ENCODE measurements at places on chromosomes 1 and 21. TPM values are rescaled to one million over a fixed set of nuclear protein-coding genes. Genes with fewer than 3 reads are reported as not detected.
A peak's percentile ranks its signal among the peaks of the same experiment; 100 is the strongest.

DNA sequence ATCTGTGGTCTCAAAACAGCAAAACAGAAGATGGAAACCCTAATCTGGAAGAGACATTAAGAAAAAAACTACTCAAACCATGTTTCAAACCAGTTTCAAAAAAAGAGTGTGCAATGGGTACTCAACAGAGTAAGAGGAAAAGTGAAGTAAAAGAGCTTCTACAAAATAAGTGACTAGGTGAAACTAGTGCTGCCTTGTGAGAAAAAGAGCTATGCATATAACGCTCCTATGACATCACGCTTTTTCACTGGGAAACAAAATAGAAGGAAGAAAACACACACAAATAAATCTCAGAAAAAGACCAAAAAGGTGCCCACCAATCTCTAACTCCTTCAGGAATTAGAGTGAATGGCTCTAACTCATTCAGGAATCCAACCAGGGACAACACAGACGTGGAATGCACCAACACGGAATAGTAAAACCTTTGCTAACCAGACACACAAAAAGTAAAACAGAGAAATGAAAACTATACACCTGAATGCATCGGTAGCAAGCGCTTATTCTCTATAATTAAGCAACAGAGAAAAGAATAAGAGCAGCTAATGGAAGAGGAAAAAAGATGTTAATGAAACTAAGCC, 1.3 kb downstream of the FOXJ3 start:
- peak overlapping the region; percentile 85 for H3K4me3 ChIP-seq
- peaks cover 2% of the 10 kb centered on the region for H3K4me1 ChIP-seq
- H3K27ac ChIP-seq = peak overlapping the region; percentile 53
- no peak for DNase-seq

DNA sequence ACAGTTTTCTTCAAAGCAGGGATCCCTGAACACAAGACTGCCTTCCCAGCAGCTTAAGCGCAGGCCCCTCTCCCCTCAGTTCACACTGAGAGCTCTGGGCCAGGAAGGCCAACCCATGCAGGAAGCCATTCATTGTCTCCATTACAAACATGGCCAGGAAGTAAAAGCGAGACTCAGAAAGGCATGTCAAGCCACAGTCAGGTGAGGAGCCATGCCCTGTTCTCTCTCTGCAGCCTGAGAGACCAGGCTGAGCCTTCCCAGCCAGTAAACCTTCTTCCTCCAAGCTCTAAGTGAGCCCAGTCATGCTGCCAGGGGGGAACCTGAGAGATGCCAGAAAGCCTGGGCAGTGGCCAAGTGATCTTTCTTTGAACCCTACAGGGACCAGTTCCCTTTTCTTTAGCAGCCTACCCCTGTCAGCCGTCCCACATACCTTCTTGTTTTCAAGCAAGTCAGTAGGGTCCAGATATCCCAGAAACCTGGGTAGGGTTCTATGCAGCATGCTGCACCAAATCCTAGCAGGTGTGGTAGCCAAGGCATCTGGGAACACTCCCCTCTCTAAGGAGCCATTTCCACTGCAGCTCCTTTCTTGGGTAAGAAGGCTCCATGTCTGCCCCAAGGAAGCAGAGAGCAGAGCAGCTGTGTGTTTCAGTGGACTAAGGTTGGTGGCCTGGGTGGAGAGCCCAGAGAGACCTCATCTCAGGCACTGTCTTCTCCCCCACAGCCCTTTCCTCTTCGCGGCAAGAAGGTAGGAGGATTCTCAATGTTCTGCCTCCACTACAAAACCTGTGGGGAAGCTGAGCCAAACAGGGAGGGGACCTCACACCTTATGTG, 977 bp downstream of the TRAF3IP3 start:
- H3K27ac ChIP-seq = no peak overlapping the region
- H3K27me3 ChIP-seq = peaks cover 8% of the 10 kb centered on the region
- DNase-seq = no peak
- no peaks in the 10 kb centered on the region for H3K36me3 ChIP-seq
- H3K4me3 ChIP-seq = no peak overlapping the region

DNA sequence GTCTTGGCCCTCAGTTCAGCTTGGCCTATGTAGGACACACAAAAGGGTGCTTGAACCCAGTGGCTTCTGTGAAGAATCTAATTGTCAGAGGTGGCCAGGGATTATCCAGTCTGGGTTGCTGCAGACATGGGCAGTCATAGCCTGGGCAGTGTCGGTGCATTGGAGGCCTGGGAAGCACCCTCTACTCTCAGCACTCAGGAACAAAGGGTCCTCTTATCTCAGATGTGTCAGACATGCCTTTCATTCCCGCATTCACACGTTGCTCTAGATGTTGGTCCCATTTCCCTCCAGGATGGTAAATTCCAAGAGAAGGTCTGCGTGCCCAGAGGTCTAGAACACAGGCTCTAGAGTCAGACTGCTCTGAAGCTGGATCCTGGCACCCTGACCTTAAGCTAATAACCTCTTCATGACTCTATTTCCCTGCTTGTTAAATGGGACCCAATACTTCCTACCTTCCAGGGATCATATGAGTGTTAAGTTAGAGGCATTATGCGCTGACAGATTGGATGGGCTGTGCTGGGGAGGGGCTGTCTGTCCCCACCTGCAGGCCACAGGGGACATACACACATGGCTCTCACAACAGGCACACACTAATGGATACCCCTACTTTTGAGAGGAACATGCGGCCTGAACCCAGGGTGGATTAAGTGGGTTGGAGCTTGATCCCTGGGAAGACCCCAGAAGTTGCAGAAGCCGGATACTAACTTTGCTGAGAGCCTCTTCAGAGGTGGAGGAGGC, 16.5 kb upstream of the EDN2 start:
- no peak overlapping the region for H3K4me3 ChIP-seq
- H3K27ac ChIP-seq = no peak overlapping the region
- no peaks in the 10 kb centered on the region for H3K36me3 ChIP-seq
- DNase-seq = no peak
- H3K4me1 ChIP-seq = peaks cover 3% of the 10 kb centered on the region
- H3K27me3 ChIP-seq = no peaks in the 10 kb centered on the region

GRCh38 chr1:67818725-67819301, 14.5 kb downstream of the GNG12 start:
- DNase-seq = no peak
- no peak overlapping the region for H3K4me3 ChIP-seq
- H3K27me3 ChIP-seq = no peaks in the 10 kb centered on the region
- H3K36me3 ChIP-seq = no peaks in the 10 kb centered on the region

DNA sequence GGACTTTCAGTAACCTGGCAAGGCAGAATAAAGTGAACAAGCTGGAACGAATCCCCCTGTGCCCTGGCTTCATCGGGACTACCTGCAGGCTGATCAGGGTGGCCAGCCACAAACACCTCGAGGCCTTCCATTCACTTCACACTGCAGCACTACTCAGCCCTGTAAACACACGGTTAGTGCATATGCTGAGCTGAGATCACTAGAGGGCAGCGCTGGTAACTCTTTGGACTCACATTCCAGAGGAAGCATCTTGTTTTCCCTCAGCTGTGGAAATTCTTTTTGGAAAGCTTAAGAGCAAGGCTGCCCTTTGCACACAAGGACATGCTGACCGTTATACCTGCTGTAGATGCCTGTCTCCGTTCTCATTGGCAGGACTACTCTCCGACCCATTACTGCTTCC, 32.1 kb downstream of the PCSK9 start:
- peak; percentile 47 for DNase-seq
- H3K4me1 ChIP-seq = no peaks in the 10 kb centered on the region
- H3K36me3 ChIP-seq = peaks cover 21% of the 10 kb centered on the region
- no peaks in the 10 kb centered on the region for H3K27me3 ChIP-seq

DNA sequence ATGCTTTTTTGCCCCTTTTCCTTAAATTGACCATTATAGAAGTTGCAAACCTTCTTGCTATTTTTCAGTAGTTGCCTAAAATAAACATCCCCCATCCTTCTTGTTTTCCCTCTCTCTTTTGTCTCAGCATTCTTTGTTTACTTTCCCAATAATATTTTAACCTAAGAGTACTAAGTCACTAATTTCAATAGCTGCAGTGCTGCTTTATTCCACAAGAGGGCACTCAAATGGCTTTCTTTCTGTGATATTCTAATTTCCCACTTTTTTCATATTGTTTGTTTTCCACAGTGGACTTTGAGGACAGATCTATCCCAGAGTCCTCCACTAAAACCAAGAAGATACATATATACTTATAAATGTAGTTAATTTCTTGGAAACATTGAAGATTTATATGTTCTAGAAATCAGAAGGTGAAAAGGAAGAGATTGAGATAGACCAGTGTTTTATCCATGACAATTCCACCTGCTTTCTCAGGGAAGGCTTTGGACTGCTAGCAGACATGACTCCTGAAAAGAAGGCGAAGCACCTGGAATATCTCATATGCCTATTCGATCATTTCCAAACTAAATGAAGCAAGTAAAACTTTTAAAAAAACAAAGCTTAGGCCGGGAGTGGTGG, 104.8 kb upstream of the GRIK1 start:
- no peaks in the 10 kb centered on the region for H3K36me3 ChIP-seq
- no peak overlapping the region for H3K27ac ChIP-seq
- H3K27me3 ChIP-seq = no peaks in the 10 kb centered on the region

Gene CAMSAP2
- polyA plus RNA-seq = 22.3 TPM

Gene MX2
- 0.45 TPM for polyA plus RNA-seq

Gene FMOD
- 2.9 TPM for polyA plus RNA-seq
